Left lobe of liver (tissue), 2 donors: ENCODE measurements at places on chromosomes 3 and 15.

DNA sequence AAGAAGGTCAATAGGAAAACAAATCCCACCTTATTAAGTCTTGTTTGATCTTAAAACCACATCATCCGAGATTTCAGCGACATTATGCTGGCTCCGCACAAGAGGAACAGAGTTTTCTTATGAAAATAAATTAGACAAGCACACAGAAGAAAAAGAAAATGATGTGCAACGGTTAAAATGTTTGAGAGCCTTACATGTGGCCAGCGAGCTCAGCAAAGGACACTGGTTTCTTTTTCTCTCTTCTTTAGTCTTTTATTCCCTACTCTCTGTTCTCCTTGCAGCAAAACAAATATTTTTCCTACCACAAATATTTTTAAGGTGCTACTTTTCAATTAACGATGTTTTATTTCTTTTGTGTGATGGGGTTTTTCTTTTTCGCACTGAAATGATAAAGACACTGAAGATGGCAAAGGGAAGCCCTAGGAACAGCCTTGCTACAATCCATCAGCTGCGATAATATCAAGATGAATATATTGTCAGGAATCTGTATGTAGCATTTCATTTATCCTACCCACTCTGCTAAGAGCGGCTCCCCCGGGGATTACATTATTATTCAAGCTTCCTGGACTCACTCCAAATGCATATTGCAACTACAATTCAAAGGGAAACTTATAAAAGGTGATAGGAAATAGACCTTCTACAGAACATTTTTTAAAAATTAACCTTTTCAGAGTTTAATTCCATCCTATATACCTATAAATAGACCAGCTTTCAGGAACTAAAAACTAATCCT, 72.9 kb downstream of the ANXA2 start:
- DNase-seq, result no peak

GRCh38 chr3:179819379-179819778, 166.5 kb downstream of the USP13 start:
- DNase-seq, result no peak

- DNase-seq, result no peak
These were observed 15.8 kb upstream of the CYP11A1 start for GRCh38 chr15:74383286-74383685.

- no peak for DNase-seq
These were observed 209.2 kb upstream of the ZPLD1 start for GRCh38 chr3:102225407-102226132.

DNA sequence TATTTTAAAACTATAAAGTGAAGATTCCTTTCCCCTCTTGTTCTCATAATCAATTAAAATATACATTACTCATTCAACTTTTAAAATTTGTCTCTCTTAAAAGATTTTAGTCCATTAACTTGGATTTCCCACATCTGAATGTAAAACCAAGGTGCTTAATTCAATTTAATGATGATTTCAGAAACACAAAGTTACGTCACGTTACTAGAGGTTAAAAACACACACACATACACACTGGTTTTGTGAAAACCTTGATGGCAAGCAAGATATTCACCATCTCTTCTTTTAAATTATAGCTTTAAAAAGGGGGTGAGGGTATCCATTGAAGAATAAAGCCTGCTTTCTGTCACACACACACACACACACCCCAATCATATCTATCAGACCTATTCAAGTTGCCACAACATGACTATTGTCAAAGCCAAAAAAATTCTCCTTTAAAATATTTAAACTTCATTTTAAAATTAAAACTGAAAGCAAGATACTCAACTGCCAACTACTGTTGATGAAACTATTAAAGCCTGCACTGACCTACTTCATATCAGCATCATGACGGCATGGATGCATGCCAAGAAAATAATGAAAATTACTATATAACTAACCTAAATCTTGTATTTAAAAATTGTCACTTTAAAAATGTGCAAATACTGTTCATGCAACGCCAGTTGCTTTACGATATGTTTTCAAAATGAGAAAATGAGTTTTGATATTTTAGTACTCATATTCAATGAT, 2.1 kb downstream of the RFX7 start:
- DNase-seq, result no peak

- no peak for DNase-seq
These were observed 492.6 kb downstream of the LPP start for GRCh38 chr3:188646592-188646991.

DNA sequence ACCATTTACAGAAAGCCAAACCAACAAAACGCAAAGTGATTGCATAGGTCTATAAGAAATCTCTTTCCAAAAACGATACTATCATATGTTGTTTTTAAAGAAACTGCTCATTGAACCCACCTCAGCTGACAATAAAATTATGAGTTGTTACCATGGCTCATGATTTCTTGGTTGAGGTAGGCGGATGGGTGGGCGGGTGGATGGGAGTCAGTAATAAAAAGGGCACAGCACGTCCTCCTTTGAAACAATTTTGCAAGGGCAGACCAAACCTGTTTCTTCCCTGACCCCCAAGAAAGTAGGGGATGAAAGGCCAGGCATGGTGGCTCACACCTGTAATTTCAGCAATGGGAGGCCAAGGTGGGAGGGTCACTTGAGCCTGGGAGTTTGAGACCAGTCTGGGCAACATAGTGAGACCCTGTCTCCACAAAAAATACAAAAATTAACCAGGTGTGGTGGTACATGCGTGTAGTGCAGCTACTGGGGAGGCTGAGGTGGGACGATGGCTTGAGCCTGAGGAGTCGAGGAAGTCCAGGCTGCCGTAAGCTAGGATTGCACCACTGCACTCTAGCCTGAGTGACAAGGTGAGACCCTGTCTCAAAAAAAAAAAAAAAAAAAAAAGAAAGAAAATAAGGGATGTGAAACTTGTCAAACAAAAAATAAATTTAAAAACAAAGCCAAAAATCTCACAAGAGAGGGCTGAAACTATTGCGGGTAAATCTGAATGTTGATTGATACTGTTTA, 2.1 kb downstream of the ABHD10 start:
- no peak for DNase-seq

DNA sequence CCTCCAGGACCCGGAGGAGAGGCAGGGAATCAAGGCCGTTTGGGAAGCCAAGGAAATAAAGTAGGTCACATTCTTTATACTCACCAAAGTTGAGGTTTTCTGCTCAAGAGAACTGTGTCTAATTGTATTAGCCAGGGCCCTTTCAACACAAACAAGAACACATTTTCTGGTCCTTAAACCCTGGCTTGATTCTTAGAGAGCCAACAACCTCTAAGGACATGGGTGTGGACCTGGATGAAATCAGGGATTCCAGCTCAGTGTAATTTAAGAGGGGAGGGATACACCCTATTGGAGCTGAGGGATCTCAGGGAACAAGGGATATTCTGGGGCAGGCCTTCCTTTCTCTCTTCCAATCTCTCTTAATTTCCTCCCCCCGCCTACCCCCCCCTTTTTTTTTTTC, 104.8 kb downstream of the COL6A6 start:
- DNase-seq, result no peak

- no peak for DNase-seq
These were observed 15.0 kb upstream of the EHD4 start for GRCh38 chr15:41987246-41987924.

GRCh38 chr15:90620379-90621067, 90.8 kb downstream of the CRTC3 start:
- DNase-seq, result no peak

- DNase-seq, result no peak
These were observed 11.2 kb downstream of the SLCO3A1 start for GRCh38 chr15:91864664-91865063.

GRCh38 chr3:189158034-189158433, 13.7 kb upstream of the TPRG1 start:
- DNase-seq, result no peak

DNA sequence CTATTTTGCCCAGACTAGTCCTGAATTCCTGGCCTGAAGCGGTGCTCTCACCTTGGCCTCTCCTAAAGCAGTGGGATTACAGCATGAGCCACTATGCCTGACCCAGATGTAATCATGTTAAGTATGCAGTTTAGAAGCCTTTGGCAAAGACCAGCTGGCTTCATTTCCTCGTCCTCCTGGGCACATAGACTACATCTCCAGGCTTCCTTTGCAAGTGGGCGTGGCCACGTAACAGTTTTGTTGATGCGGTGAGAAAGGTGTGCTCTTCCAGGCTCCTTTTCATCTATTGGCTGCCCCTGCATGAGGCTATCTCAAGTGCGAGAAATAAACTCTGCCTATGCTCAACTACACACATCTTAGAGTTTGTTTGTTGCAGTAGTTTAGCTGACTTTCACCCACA, 13.0 kb downstream of the SV2B start:
- DNase-seq, result no peak

GRCh38 chr15:48962662-48963523, 826 bp downstream of the SHC4 start:
- DNase-seq, result peak; percentile 58

- DNase-seq, result no peak
These were observed 102.3 kb downstream of the MYRIP start for GRCh38 chr3:39911465-39912309.

- no peak for DNase-seq
These were observed 12.7 kb downstream of the LYSMD4 start for GRCh38 chr15:99720533-99720932.

DNA sequence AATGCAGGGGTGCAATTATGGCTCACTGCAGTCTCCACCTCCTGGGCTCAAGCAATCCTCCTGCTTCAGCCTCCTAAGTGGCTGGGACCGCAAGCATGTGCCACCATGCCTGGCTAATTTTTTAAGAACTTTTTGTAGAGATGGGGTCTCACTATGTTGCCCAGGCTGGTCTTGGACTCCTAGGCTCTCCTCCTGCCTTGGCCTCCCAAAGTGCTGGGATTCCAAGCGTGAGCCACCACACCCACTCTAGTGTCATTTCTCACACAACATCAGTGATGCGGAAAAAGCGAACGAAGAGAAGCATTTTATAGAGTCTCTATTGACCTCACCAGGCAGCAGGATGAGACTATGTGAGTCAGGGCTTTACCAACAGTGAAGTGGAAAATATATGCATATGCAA, 137.7 kb downstream of the PLD1 start:
- DNase-seq, result no peak

GRCh38 chr3:187849016-187849654, 103.9 kb upstream of the BCL6 start:
- DNase-seq, result no peak

DNA sequence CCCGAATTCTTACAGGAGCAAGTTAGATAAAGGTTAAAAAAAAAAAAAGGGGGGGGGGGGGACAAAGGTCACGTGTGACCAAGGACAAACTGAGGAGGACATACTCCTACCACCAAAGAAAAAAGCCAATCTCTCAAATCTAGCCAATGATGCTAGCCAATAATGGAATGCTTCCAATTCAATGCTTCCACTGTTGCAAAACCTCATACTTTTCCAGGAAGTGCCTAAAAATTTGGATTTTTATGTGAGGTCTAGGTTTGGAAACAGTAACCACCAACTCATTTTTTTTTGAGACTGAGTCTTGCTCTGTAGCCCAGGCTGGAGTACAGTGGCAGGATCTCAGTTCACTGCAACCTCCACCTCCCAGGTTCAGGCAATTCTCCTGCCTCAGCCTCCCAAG, 11.4 kb downstream of the MSL2 start:
- DNase-seq, result no peak

DNA sequence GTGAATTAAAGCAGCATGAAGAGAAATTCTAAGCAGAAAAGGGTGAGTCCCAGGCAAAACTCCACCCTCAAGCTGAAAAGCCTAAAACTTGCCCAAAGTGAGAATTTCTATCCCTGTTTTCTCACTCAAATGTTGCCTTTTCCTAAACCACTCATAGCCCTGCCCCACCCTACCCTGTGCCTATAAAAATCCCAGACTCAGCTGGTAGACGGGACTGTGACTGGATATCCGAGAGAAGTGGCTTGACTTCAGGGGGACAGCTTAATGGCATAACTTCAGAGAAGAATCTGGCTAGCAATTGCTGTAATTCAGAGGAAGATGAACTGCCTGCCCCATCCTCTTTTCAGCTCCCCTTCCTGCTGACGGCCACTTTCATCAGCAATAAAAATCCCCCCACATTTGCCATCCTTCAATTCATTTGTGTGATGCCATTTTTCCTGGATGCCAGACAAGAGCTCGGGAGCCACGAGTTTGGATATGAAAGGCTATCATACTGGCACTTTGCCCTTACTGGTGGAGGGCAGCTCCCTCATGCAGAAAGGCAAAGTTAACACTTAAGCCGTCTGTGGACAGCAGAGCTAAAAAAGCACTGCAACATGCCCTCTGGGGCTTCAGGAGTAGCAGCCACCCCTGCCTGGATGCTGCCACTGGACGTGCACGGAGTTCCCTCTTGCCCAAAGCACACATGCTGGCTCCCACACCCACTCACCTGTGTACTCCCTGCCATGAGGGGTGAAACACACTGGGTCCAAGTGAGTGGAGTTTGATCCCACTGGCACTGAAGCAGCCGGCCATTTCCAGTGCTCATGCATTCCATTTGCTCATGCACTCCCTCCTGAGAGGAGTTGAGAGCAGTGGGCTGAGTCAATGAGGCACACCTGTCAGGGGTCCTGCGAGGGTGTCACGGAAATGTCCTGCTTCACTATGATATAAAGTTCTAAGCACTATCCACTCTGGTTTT, 670.6 kb downstream of the PLOD2 start:
- no peak for DNase-seq

- DNase-seq, result no peak
These were observed 107.4 kb upstream of the CBLB start for GRCh38 chr3:105976196-105976595.

GRCh38 chr3:111541391-111541790, 606 bp upstream of the CD96 start:
- DNase-seq, result no peak

- DNase-seq, result no peak
These were observed 54.2 kb downstream of the PIK3R4 start for GRCh38 chr3:130692455-130692854.
